ENCODE measurements at places on chromosomes 2 and 18.
A peak's percentile ranks its signal among the peaks of the same experiment; 100 is the strongest.

DNA sequence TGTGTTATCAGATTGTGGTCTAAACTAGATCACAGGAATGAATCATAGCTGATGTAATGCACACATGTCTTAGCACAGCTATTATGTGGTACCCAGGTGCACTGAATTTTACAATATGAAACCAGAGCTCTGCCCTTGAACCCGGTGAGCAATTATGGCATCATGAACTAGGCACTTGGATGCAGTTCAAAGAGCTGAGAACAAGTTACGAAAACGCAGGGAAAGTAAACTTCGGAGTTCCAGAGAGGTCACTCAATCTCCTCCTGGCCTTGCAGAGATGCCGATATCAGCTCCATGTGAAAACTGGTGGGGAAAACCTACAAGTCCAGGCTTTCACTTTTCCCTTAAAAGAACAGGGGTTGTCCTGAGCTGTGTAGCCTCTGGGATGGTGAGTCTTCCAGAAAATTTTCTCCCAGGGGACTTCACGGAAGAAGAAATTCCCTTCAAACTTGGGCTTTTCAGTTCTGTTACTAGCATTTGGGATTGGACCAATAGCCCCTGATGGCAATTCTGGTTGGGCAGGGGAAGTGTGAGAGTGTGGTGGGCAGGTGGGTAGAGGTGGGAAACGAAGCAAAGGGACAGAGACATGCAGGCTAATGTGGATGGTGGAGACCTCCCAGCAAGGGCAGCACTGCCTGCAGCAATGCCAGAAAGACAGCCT lies 71.1 kb upstream of the SH3BP4 start:
- DNase-seq, result no peak

- no peak for DNase-seq
Observed at GRCh38 chr2:235324324-235324723, 169.5 kb upstream of the AGAP1 start.

DNA sequence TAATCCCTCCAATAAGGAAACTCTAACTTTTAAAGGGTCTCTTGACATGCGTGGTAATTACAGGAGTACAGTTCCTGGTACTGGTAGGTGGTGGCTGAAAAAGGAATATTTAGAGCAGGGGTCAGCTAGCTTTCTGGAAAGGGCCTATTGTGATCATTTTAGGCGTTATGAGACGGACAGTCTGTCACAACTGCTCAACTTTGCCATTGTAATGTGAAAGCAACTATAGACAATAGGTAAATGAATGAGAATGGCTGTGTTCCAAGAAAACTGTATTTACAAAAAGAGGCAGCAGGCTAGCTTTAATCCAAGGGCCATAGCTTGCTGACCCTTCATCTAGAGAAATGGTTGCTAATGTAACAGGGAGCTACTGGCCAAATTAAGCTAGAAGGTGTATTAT lies 177.7 kb upstream of the LRRTM1 start:
- no peak for DNase-seq

- DNase-seq, result peak; percentile 26
Observed at GRCh38 chr2:7203056-7203467, 285.9 kb downstream of the RNF144A start.

- DNase-seq, result no peak
Observed at GRCh38 chr2:11865805-11866204, 119.4 kb downstream of the LPIN1 start.

- no peak for DNase-seq
Observed at GRCh38 chr2:142380372-142380771, 249.6 kb upstream of the LRP1B start.

- DNase-seq, result no peak
Observed at GRCh38 chr2:239862613-239863012, 162.5 kb downstream of the NDUFA10 start.

DNA sequence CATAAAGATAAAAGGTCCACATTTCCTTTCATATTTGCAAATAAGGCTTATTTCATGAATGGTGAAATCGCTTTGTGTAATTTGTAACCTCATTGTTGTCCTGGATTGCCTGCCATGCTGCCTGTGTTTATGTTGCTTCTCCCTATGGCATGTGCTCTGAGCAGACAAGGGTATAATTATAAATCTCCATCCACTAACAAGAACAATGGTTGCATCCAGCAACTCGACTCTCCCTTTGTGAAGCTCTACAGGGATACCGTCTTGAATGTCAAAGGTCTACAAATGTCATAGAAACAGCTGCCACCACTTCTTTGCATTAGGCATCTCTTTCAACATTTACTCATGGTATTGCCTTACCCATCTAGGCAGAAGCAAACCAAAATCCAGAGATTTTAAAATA lies 209.6 kb downstream of the SLC8A1 start:
- no peak for DNase-seq

DNA sequence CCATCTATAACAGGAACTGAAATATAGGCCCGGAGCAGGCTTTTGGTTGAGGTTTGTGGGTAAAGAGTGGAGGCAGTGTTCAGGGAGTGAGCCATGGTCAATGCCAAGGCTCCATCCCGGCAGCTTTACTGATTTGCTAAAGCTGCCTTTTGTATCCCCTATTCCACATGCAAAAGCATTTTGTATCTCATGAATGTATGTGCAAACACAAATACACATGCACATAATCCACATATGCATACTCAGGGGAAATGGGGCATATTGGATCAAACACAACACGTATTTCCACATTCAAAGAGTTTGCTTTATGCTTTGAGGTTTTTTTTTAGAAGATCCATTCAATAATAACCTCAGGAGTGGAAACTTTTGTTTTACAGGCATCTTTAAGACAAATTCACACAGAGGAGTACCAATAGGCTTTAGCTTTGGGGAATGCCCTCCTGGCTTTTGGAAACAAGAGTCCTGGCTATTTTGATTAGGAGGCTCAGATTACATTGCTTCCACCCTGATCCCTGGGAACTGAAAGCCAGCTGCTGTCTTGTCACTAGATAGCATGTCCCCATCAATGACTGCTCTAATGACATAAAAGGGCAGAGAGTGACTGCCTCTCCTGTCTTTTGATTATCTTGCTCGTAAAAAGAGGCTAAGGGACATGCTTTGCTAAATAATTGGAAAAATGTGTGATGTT lies 263.2 kb downstream of the EN1 start:
- no peak for DNase-seq

DNA sequence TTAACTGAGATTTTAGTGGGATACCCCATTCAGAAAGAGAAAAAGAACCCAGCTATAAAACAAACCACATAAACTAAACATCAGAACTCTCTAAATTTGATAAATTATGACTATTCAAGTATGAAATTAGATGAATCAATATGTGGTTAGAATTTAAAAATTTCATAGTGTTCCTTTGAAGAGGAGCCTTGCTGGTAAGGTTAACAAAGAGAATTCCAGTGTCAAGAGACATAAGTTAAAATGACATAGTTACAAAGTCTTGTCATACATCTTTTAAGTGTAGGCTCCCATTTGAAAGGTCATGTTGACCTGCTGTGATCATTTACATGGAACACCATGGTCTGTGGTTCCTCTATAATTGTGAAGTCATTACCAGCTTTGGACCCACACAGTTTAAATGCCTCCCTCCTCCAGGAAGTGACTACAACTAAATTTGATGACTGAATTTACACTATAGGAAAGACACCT lies 231.6 kb upstream of the ETAA1 start:
- DNase-seq, result no peak
